Choroid plexus epithelial cell (primary cell): ENCODE measurements at places on chromosomes 2 and 18.
A peak's percentile ranks its signal among the peaks of the same experiment; 100 is the strongest.

DNA sequence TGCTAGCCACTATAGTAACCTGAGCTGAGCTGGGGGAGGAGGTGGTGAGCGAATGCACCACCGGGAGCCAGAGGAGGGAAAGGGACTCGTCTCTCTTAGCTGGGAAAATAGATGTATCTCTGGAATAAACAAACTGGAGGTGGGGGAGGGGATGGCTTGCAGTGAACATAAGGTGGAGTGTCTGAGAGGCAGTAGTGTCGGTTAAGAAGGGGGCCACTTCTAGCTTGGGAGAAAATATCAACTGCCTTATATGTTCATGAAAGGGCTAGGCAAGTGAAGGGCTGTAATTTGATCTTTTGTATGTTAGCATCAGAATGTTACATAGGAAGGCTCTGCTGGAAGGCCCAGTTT is 2.2 kb downstream of the SETBP1 start:
- no peak for DNase-seq

- peak; percentile 11 for DNase-seq
Measured at GRCh38 chr2:3316456-3317276, 61.0 kb downstream of the EIPR1 start.

GRCh38 chr2:140600116-140600515 is 1530.7 kb downstream of the LRP1B start:
- peak; percentile 83 for DNase-seq

GRCh38 chr2:40629768-40630434 is 178.0 kb upstream of the SLC8A1 start:
- no peak for DNase-seq

GRCh38 chr2:26355038-26355995 is 8.7 kb upstream of the ADGRF3 start:
- peak; percentile 96 for DNase-seq

- peak; percentile 36 for DNase-seq
Measured at GRCh38 chr18:75544496-75544895, 117.0 kb upstream of the SMIM21 start.

- no peak for DNase-seq
Measured at GRCh38 chr18:2900684-2901422, 54.0 kb downstream of the EMILIN2 start.

DNA sequence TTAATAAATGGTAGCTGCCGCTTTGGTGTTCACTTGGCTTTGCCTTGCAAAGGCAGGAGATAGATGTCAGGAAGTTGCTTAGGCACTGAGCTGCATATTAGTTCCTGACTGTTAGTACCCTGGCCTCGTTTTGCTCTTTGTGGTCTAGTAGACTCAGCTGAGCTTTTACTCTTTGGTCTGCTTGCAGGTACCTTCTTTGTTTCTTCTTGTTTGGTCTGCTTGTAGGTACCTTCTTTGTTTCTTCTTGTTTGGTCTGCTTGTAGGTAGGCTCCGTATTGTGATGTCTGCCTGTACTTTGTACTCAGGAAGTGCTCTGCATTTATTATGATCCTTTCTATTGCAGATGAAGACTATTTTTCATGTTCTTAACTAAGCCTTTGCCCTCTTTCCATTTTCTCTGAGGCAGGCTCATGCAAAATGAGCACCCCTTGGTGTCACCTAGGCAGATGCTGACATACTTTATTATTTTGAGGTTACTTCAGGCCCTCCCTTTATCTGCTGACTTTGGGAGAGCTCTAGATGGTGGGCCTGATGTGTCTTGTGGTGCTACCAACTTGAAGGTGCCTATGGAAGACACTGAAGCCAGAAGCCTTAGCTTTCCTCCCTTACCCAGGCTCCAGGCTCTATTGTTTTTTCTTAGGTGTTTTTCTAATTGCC is 6.0 kb downstream of the RPIA start:
- no peak for DNase-seq

DNA sequence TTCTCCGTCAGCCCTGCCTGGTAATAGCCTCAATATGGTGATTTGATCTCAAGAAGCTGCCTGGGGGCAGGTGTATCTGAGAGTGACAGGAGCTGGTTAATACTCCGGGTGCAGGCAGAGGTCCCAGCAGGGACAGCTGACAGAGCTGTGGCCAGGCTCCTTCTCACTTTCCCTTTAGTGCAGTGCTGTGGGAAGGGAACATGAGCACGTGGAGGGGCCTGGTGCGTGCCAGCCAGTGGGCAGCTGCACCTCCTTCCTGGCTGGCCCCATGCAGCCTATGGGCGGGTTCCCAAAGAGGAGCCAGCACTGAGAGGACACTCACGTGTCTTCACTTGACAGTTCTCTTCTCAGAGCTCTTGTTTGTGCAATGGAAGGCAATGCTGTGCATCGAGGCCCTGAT is 9.1 kb downstream of the CNNM4 start:
- DNase-seq: no peak

DNA sequence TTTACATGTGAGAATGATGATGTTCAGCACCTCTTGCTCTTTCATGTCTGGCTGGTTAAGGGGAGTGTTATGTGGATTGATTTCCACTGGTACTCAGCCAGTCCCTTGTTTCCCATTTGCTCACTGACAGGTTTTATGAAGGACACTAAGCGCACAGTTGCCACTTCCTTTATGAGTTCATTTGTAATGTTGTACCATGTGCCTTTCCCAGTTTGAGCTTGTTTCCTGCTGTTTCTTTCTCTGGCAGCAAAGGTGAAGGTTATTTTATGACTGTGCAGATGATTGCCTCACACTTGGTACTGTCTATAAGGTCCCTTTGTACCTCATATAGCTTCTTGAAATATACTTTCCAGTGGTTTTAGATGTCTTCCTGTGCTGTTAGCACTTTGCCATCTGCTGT is 1700.5 kb upstream of the TMEFF2 start:
- DNase-seq: peak; percentile 31

DNA sequence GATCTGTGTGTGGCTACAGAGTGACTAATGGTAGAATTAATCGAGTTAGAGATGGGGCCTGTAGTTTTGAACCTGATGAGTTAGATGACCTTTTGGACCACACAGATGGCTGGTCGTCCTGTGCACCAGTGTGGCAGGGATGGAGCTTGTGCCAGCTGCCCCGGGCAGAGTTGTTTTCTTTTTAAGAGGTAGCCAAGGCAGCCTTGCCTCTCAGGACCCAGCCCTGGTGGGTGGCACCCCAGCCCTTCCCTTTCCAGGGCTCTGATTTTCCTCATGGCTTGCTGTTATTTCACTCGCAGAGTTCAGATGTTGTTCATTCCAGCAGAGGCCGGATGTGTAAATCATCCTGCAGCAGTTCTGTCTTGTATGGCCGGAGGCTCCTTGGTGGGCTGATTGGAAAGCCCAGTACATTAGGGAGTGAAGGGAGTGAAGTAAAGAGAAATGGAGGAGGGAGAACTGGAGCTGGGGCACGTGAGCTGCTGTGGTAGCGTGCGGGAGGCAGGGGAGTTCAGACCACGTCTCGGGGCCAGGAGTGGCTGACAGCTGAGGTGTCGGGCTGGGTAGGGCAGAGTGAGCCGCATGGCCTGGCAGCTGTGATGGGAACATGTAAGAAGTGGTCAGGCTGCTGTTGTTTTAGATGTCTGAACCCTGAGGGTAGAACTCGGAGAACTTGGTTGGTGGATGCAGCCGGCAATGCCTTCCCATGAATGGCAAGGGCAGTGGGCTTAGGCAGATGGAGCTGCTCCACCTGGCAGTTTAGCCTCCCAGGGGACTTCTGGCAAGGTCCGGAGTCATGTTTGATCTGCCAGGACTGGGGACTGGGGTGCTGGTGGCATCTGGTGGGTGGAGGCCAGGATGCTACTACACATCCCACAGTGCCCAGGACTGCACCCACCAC is 28.8 kb downstream of the ASAP2 start:
- peak; percentile 67 for DNase-seq

DNA sequence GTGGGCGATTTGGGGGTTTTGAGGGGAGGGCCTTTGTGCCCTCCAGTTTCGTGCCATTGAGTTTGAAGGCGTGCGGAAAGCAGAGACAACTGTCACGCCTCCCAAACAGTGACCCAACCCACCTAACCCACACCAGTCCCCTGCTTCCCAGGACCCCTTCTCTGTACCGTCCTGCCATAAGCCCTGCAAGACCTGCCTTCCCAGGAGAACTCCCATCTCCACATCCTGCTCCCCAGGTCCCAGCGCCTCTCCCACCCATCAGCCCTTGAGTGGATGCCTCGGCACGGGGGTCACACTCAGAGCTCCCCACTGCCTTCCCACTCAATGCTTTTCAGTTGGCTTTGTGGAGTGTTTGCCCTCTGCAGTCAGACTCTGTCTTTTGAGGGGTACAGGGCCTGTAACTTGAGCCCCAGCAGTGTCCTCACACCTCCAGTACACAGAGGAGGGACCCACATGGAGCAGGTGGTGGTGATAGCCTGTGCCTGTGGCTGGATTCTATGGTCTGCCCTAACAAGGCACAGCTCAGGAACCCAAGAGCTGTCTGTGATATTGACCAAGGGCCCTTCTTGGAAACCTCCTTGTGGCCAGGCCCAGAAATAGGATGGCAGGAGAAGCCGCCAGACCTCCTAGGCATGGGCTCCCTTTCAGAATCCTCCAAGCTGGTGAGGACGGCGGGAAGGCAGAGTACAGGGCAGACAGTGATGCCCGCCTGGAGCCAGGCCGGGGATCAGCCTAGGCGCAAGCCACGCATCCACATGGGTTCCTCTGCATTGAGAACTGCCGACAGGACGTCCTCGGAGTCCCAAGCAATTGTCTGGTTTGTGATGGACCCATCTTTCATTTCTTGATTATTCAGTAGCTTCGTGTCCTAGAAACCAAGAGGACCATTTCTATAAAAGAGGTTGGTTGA is 44.4 kb upstream of the SMAD7 start:
- no peak for DNase-seq

GRCh38 chr18:46097801-46098615 is at the start of gene ATP5F1A:
Gene ATP5F1A (minus strand): TSS chr18:46098296. CDS start chr18:46098231, 65 bp downstream.
- peak; percentile 83 for DNase-seq

DNA sequence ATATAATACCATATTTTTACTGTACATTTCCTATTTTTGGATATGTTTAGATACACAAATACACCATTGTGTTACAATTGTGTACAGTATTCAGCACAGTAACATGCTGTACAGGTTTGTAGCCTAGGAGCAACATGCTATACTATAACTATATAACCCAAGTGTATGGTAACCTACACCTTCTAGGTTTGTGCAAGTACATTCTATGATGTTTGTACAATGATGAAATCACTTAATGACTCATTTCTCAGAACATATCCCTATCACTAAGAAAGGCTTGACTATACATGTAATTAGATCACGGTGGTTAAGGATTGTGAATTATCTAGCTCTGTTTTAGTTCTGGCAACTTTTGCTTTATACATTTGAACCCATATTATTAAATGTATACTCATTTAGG is 31.3 kb downstream of the NPHP1 start:
- peak; percentile 71 for DNase-seq

GRCh38 chr18:42048158-42048557 is 93.1 kb downstream of the PIK3C3 start:
- DNase-seq: peak; percentile 94

DNA sequence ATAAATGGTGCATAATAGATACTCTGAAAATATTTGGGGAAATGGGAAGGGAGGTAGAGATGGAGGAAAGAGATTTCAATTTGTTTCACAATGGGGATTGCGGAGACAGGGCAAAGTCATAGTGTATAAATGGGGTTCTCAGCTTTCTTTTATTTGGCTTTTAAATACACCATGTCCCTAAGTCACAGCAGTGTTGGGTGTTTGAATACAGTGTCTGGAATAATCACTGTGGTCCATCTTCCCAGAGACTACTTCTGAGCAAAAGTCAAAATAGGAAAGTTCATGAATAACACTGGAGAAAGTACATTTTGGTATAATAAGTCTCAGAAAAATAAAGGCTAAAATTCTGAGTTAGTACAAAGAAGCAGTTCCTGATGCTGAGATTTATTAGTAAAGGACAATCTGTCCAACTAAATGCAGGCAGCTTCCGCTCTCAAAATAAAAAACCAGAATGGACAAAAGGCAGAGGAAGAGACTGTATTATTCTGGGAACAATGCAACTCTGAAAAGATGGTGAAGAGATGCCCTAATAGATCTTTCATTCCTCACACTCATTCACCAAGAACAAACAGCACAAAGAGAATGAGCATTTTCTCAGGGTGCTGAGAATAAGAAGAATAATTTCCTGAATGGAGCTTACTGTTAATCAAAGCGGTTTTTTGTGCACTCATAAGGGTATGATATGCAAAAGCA is 295.4 kb upstream of the PIK3C3 start:
- no peak for DNase-seq

DNA sequence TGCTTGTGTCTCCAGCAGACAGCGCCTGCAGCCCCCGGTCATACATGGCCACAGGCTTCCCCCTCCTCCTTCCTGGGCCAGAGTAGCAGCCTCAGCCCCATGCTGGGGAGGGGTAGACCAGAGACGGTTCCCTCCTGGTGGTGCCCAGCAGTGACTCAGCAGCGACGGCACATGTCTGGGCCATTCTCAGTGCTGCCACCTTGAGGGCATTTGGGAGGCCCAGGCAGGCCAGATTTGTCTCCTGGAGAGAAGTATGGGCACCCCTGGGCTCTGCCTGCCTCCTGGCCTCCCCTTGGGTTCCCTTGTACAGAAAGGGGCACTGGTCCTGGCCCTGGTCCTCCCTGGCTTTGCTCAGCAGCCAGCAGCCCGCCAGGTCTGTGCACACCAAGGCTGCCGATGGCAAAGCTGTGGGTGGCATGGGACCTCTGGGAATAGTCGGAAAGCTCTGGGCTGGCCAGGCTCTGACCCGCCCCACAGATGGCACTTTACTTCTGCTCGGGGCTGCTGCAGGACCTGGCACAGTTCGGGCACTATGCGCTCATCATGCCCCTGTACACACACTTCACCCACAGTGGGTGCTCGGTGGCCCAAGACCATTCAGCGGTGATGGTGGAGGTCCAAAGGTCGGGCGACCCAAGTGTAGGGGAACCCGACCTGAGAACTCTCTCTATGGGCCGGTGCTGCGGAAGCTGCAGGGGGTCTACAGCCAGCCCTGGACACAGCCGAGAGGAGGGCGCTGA is 11.4 kb upstream of the ALPI start:
- peak; percentile 78 for DNase-seq

- peak; percentile 11 for DNase-seq
Measured at GRCh38 chr2:175003875-175004729, 1.1 kb downstream of the CHN1 start.

GRCh38 chr18:40531051-40531450 is 1424.0 kb upstream of the PIK3C3 start:
- DNase-seq: peak; percentile 63

GRCh38 chr2:27805180-27805579 is 33.7 kb downstream of the MRPL33 start:
- DNase-seq: no peak

DNA sequence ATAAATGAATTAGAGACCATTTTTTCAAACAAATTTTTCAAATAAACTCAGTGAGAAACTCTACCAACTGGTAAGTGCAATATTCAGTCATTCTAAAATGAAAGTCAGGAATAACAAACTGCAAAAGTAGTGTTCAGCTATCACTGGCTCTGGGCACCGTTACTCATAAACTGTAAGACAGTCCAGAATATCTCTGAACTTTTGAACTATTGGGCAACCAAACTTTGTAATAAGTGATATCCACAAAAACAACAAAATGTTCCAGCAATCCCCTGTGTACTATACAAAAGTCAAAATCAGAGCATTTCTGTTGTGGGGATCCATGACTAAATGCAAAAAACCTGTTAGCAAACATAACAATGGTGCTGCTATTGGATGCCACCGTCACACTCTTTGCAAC is 56.3 kb downstream of the SLC25A12 start:
- DNase-seq: peak; percentile 63
